ENCODE measurements at places on chromosomes 16 and 17.
A peak's percentile ranks its signal among the peaks of the same experiment; 100 is the strongest.

- peak; percentile 39 for DNase-seq
These were observed 2.1 kb downstream of the CPD start for GRCh38 chr17:30380643-30381339.

DNA sequence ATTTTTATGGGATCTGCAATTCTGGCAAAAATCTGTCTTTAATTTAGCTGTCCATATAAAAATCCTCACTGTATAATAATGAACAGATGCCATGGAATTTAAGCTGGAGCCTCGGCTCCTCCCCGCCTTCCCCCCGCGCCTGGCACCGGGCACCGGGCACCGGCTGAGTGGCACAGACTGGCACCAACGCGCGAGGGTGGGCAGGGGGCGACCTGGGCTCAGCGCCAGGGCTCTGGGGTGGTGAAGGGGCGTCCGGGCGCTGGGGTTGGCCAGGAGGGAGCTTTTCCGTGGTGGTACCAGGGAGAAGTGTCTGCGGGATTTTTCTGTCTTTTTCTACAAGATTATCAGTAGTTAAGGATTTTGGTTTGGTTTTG lies 9.1 kb downstream of the NEUROD2 start:
- DNase-seq, result no peak

- no peak for DNase-seq
These were observed 68.3 kb downstream of the GTF3C1 start for GRCh38 chr16:27481282-27481934.

DNA sequence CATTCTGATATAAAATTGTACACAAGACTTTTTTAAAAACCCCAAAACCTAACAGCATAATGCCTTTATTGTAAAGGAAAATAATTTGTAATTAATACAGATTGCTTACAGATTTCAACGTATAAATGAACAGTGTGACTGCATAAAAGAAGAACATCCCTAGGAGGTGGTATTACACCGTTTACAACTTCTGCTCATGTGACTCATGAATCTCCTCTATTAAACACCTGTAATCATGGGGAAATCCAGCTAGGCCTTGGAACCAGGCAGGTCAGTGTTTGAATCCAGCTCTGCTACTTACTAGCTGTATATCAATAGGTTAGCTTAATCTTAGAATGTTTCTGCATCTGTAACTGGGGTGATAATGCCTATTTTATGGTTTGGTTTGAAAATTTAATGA lies 15.2 kb downstream of the RABEP1 start:
- DNase-seq, result no peak

- DNase-seq, result peak; percentile 40
These were observed 6.5 kb downstream of the MARF1 start for GRCh38 chr16:15636392-15636873.

DNA sequence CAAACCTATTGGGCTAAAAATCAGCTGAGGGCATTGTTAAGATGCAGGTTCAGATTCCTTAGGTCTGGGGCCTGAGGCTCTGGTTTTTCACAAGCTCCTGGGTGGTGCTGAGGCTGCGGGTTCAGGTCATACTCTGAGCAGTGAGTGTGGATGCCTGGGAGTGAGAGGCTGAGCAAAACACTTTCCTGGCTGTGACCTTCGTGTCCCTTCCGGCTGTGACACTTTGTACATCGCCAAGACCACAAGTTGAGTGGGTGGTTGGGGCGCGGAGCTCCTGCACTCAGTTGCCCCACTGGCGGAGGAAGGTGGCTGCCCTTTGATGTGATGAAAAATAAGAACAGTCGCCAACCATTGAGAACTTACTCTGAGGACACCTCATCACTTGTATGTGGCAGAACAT lies 24.8 kb downstream of the CCR7 start:
- no peak for DNase-seq

GRCh38 chr17:62693616-62694409 lies 66.3 kb downstream of the MRC2 start:
- DNase-seq, result no peak

- no peak for DNase-seq
These were observed 330.1 kb downstream of the MAP2K6 start for GRCh38 chr17:69744512-69745070.

- no peak for DNase-seq
These were observed 10.2 kb downstream of the BAHCC1 start for GRCh38 chr17:81405411-81405872.

GRCh38 chr16:8908810-8909468 lies 26.8 kb downstream of the LITAFD start:
- peak; percentile 31 for DNase-seq

GRCh38 chr17:19629449-19629848 lies 19.1 kb upstream of the ALDH3A2 start:
- no peak for DNase-seq

- DNase-seq, result no peak
These were observed 64.0 kb downstream of the GP2 start for GRCh38 chr16:20263138-20263855.

DNA sequence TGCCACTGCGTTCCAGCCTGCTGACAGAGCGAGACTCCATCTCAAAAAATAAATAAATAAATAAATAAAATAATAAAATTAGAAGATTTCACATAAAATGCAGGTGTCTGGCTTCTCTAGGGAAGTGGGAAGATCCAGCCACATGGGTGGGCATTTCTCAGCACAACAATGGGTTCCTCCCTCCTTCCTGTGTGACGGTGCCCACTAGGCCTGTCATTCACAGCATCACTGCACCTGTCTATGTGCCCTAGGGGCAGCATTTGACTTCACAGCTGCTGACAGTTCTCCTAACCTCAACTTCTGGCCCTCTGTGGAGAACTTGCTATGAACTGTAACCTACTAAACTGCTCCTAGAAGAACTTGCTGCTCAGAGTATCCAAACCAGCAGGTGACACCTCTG lies 3.0 kb downstream of the ABHD15 start:
- no peak for DNase-seq

DNA sequence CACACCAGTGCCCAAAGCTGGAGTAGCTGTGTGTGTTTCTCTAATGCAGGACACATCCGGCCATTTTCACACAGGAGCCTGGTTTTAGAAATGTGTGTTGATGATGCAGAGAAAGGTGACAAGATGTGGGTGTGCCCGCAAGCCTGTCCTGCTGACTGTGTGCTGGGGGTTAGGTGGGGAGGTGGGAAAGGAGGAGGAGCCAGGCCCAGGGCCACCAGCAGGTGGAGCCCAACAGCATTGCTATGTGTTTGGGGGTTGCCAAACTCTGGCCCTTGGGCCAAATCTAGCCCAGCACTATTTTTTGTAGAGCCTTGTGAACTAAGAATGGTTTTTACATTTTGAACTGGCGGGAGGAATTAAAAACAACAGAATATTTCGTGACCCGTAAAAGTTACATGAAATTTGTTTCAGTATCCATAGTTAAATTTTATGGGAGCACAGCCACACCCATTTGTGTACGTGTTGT lies 61.7 kb upstream of the LGALS9 start:
- peak; percentile 17 for DNase-seq

- no peak for DNase-seq
These were observed 2.3 kb upstream of the KRT15 start for GRCh38 chr17:41520821-41521521.

- DNase-seq, result no peak
These were observed 1.9 kb upstream of the MT1B start for GRCh38 chr16:56649820-56650219.

DNA sequence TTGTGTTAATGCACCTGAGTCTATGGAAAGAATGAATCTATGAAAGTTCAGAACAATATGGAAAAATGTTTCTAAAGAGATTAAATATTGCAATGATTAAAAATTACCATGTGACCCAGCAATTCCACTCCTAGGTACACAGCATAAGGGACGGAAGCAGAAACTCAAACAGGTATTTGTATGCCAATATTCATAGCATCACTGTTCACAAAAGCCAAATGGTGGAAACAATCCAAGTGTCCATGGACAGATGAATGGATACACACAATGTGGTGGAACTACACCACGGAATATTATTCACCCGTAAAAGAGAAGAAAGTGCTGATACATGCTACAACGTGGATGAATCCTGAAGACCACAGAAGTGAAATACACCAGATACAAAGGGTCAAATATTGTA lies 37.7 kb downstream of the VPS53 start:
- DNase-seq, result no peak

- no peak for DNase-seq
These were observed 26.3 kb downstream of the MARF1 start for GRCh38 chr16:15616475-15617165.

- no peak for DNase-seq
These were observed 19.5 kb downstream of the RAP1GAP2 start for GRCh38 chr17:2815781-2816185.

- no peak for DNase-seq
These were observed 190.1 kb upstream of the TBX2 start for GRCh38 chr17:61209525-61209924.

DNA sequence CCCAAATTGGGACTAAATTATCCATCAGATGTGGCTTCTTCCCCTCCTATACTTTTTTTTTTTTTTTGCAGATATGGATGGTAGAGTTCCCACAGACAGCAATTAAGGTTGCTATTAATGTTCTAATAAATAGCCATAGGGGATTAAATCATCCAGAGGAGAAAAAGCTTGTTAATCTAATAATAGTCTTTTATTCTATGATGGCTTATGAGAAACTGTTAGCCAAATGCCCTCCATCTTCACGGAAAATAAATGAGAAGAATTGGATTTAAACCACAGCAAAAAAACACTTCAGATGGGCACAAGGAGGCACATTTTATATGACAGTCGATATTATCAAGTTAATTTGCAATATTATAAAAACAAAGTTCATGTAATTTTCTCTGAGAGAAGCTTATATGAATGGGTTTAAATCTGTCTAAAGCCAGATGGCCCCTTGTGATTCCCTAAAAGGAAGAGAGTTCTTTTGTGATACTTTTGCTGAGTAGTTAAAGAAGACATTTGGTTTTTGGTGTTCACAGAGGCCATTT lies 5.1 kb upstream of the CAPNS2 start:
- DNase-seq, result no peak

- DNase-seq, result no peak
These were observed 168.8 kb downstream of the C16orf78 start for GRCh38 chr16:49542391-49542891.

- DNase-seq, result no peak
These were observed 518 bp downstream of the MT1E start for GRCh38 chr16:56625943-56626654.

- no peak for DNase-seq
These were observed 1846.1 kb downstream of the TP53TG3F start for GRCh38 chr16:35305476-35305875.

GRCh38 chr16:54353097-54353496 lies 66.5 kb upstream of the IRX3 start:
- DNase-seq, result no peak

- no peak for DNase-seq
These were observed 139.3 kb downstream of the IRF8 start for GRCh38 chr16:86037999-86038925.

DNA sequence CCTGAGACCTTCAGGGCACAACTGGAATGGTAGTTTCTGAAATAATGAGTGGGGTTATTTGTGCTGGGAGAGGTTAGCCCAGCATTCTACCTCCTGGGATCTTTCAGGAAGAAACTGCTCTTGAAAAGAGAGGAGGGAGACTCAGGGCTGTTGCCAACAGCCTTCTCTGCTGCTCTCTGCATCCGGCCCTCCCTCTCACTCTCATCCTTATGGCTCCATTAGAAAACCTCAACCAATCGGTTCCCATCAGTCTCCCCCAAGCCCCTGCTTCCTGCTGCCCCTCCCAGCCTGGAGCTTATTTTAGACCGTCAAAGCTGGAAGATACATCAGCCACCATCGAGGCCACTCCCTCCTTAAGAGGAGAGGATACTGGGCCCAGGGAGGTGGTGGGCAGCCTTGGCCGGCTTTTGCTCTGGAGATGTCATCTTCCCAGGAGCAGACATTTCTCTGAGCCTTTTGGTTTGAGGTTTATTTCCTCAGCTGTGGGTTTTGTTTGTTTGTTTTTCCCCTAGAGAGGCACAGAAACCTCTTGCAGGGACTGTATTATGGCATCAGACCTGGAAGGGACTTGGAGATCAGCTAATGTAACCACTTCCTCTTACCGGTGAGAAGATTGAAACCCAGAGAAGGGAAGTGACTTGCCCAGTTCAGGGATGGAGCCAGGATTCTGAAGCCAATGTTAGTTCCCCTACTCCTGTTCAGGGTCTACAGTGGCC lies 2.7 kb downstream of the MPRIP start:
- DNase-seq, result peak; percentile 78

- DNase-seq, result no peak
These were observed 3.2 kb downstream of the ZC3H7A start for GRCh38 chr16:11793840-11794239.

GRCh38 chr17:65158622-65159021 lies 21.5 kb downstream of the RGS9 start:
- no peak for DNase-seq

DNA sequence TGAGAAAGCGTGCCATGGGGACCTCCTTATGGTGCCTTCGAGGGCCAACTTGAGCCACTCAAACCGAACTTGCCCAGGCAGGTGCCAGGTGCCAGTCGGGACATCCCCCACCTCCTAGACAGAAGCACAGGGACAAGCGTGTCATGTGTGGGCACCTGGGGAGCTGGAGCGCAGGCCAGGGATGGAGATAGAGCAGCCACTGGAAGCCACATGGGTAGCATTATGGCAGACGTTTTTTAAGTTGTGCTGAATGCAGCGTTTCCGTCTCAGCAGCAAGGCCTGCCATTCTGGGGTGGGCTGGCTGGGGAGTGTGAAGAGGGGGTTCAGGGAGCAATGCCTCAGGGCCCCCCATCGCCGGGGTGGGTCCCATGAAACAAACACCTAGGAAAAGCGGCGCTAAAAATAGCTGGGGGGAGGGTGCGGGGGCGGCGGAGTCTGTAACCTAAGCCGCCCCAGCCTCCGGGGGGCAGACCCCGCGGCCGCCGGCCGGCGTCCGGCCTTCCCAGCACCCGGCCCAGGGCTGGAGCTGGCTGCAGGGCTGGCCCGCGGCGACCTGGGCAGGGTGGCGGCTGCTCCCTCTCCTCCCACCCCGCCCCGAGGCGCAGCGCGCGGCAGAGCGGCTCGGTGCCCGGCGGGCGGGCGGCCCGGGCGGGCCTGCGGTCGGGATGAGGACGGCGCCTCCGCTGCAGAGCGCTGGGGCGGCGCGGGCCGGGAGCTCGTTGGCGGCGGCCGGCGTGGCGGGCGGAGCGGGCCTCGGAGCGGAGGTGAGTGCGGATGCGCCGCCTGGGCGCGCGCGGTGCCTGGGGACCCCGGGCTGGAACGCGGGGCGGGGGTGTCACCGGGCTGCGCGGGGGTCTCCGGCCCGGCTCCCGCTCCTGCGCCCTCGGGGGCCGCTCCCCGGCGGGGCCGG lies at the start of gene ZNF469:
Gene ZNF469 (plus strand): TSS at position 469 of the 910 bp plus-strand sequence. CDS start 44,512 bp downstream, outside the sequence.
- DNase-seq, result no peak

GRCh38 chr17:64420143-64420670 lies 28.7 kb upstream of the MILR1 start:
- peak; percentile 73 for DNase-seq

- no peak for DNase-seq
These were observed 144.4 kb downstream of the HAPSTR1 start for GRCh38 chr16:9235867-9236266.

- DNase-seq, result no peak
These were observed 44.7 kb downstream of the CRISPLD2 start for GRCh38 chr16:84864326-84864955.

DNA sequence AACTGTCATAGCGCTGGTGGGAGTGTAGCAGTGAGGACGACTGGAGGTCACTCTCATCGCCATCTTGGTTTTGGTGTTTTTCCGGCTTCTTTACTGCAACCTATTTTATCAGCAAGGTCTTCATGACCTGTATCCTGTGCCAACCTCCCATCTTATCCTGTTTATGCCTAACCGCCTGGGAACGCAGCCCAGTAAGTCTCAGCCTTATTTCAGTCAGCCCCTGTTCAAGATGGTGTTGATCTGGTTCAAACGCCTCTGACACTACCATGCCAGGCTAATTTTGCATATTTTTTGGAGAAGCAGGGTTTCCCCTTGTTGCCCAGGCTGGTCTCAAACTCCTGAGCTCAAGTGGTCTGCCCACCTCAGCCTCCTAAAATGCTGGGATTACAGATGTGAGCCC lies 179.8 kb upstream of the HSBP1 start:
- no peak for DNase-seq

All from inflammatory macrophage treated with lipopolysaccharide for 1 hour (primary cell).